ENCODE measurements at places on chromosomes 7 and 10.

GRCh38 chr7:111730476-111731300 lies 168.4 kb upstream of the IMMP2L start:
- no peak for DNase-seq

DNA sequence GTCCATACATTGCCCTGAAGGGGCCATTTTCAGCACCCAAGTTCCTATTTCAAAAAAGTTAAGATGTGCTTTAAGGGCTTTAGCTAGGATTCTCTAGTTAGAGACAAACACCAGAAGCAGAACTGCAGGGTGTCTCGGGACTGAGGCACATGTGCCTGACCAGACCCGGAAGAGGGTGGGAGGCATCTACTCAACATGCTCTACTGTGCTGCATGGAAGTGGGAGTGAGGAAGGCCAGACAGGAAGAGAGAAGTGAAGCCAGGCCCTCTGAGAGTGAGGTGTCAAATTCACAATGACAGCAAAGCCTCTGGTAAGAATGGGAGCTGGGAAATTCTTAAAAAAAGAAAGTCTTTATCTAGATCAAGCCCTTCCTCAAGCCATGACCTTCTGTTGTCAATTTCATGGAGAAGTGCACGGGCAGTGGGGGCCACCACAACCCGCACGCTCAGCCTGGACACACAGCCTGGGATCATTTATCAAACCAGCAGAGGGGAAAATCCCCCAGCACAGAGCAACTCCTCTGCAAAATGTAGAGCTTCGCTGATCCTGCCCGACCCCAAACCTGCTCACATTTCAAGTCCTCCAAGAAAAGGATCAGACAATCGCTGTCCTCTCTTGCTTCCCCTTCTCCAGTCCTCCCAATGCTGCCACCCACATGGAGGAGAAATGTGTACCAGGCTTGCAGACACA lies 38.7 kb downstream of the PLXNA4 start:
- no peak for DNase-seq

- no peak for DNase-seq
Measured at GRCh38 chr10:105259201-105259600, 618.1 kb downstream of the SORCS3 start.

GRCh38 chr10:68611227-68611626 lies 51.1 kb downstream of the TET1 start:
- no peak for DNase-seq

Measured in T-helper 2 cell (primary cell).